ENCODE measurements at places on chromosomes 2 and 18.

GRCh38 chr2:9732824-9733223 lies 102.0 kb upstream of the YWHAQ start:
- DNase-seq, result no peak

- DNase-seq, result no peak
These were observed 37.0 kb downstream of the POLR1A start for GRCh38 chr2:86068648-86069047.

- DNase-seq, result no peak
These were observed 234.9 kb downstream of the BCL11A start for GRCh38 chr2:60318544-60318943.

DNA sequence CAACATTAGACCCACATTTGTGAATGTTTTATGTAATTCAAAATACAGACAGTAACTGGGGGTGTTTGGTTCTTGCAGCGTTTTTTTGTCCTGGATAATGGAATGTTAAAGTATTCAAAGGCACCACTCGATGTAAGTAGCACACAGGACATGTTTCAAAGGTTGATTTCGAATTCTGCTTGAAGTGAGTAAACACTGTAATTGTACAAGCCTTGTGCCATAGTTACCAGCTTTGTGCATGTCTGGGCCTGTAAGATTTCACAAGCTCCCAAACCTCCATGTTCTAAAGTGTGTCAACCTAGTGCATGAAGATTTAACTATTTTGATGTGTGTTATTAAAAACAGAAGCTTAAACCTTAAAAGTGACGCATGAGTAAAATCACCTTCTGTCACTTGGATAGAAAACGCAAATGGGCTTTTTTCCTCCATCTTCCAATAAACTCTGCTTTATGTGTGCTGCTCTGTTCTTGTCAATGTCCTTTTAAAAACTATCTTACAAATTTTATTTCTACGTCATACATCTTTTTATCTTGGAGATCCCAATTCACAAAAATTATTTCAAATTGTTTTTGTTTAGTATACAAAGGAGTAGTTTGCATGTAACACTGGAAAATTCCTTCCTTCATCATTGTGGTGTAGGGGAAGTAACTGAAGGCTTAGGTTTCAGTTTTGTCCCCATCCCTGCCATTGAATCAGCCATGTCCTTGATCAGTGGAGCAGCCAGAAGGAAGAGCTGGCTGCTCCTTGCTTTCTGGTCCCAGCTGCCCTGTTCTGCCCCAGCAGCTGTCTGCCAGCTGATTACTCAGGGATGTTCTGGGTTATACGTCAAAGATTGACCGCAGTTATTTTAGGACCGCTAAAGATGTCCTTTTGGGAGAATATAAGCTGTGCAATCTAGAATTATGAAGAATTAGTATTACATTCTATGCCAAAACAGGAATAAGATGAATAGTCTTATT lies 119.2 kb downstream of the PRKRA start:
- DNase-seq, result no peak

DNA sequence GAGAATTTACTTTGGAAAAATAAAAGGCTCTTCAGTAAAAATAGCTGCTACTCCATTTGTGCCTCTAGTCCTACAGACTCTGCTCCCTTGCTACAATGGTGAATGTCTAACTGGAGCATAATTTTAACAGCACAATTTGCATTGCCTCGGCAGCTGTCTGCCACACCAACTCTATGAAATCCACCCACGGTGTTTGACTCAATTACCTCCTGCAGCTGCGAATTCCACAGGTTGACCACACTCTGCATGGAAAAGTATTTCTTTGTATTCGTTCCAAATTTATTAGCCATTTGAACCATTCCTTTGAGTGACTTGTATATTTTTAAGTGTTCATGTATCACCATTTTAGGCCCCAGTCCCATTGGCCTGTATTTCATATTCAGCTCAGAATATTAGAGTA lies 182.1 kb upstream of the CCDC68 start:
- no peak for DNase-seq

Measured in CD4-positive, alpha-beta T cell treated with Interleukin-17A for 1 hour (primary cell).